Stimulated activated naive CD8-positive, alpha-beta T cell treated with anti-CD3 and anti-CD28 coated beads, Interleukin-15, amount 100 ng/mL, for 72 hours (primary cell): ENCODE measurements at places on chromosomes 12 and 14.
A peak's percentile ranks its signal among the peaks of the same experiment; 100 is the strongest.

DNA sequence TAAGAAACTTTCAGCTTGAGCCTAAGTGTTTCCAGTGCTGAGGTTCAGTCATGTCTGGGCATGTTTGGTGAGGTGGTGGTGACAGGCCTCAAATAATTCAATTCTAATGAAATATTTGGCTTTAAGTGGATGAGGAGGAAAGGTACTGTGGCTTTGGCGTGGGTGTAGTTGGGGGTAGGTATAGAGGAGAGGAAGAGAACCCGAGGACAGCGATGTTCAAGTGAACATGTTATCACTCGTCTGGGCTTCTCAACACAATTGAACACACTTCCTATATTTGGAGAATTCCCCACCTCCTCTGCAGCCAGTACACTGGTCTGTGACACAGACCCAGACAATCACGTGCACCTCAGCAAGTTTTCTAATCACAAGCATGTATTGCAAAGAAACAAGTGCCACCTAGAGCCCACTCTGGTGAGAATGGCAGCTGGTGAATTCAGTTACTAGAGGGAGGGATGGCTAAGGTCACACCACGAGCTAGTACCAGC lies 53.0 kb downstream of the IFNG-AS1 start:
- DNase-seq = peak; percentile 26

DNA sequence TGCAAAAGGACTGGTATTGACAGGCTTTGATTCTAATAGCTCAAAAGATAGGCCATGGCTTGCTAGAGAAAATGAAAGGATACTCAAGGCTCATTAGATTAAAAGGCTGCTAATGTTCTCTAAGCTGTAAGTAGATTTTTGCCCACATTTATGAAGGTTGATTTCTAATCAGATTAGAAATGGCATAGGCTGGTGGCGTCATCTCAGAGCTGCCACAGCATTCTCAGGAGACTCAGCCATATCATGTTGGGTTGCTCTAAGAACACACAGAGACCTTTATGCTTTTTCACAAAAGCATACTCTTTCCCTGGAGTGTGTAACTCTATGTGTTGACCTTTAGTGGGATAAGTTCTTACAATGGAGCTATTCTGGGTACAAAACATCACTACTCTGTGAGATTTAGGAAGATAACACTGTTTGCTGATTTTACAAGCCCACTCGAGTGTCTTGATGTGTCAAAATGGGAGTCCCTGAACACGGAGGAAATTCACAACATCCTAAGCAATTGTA lies 576.0 kb downstream of the NRXN3 start:
- DNase-seq = no peak

DNA sequence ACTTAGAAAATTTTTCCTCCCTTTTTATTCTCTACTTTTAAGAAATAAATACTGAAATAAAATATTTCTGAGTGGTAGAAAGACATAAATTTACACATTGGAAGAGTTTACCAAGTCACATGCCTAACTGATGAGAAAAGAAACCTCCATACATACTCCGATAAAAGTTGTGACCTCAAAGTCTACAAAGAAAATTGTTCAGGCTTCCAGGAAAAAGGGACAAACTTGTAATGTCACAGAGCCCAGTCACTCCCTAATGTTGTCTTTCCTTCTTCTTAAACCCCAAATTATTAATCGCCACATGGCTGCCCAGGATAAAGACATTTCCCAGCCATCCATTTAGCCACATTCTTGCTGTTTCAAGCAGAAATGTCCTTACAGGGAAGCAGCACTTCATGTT lies 455.3 kb downstream of the MDGA2 start:
- DNase-seq = no peak

- DNase-seq = no peak
These were observed 11.4 kb downstream of the DCAF5 start for GRCh38 chr14:69141550-69141949.

- DNase-seq = no peak
These were observed 135.2 kb upstream of the KRR1 start for GRCh38 chr12:75646329-75647210.

DNA sequence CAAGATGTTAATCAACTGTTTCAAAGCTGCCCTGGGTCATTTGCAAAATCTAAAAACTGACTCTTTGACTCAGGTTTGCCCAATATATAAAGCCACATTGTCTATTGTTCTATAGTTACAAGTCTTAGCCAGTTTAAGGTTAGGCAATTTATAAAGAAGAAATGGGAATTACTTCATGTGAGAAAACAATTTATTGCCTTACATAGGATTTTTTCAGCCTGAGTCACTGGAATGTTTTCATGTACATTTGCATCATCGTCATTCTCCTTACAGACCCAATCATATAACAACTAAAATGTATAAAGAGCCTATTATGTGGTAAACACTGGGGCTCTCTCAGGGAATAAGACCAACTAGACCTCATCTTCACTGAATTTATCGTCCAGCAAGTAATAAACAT lies 100.3 kb upstream of the PLEKHG7 start:
- no peak for DNase-seq
